ENCODE measurements at places on chromosomes 7 and 10.

GRCh38 chr10:122018491-122018890 is 29.5 kb downstream of the TACC2 start:
- DNase-seq = no peak

- no peak for DNase-seq
These were observed 42.8 kb upstream of the RNF216 start for GRCh38 chr7:5824297-5824610.

DNA sequence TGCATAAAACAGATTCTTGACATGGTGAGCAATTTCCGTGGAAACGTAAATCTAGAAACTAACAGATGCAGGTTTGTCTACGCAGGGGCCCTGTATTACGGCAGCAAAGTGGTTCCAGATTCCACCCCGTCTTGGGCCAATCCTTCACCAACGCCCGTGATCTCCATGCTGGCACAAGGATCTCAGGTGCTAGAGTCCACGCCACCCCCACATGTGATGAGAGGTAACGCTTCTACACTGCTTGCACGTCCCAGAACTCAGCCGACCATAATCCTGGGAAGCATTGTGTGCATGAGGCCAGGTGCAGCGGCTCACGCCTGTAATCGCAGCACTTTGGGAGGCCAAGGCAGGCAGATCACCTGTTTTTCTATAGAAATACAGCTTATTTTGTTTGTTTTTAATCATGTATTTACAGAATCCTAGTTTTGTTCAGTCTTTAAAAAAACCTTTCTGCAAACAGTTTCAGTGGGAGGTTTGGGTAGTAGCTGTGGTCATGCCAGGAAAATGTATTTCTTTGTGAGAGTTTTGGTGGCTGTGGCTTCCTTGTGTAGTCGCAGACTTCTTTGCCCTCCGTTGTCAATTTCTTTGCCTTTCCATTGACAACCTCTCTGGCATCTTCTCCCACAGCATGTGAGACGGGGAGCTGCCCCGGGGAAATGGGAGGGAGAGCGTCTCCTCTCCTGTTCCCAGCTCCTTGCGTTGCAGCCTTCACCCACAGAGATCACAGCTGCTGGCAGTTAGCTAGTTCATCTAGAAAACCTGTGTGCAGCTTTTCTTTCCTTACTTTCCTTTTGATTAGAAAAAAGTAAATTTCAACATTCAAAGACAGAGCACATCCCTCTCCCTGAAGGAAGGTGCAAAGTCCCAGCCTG is 35.7 kb downstream of the ITIH2 start:
- DNase-seq = no peak

- no peak for DNase-seq
These were observed 91.4 kb downstream of the ADARB2 start for GRCh38 chr10:1645896-1646295.

DNA sequence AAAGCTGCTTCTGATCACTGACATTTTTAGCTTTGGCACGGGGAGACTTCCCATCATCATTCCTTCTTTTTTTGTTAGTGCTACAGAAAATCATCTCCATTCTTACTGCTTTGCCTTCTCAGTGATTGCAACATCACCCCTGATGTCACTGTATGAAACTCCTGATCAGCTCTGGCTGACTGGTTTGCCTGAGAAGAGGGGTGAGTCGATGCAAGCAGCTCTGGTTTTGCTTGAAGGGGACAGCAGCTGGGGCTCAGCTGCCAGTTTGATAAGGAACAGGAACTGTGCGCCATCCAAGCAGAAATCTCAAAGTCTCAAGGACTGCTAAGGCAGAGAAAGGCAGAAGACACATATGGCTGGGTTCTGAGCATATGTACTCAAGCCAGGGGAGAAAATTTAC is 808.5 kb upstream of the CELF2 start:
- DNase-seq = peak; percentile 14

GRCh38 chr7:1355568-1356340 is 103.5 kb downstream of the MICALL2 start:
- DNase-seq = no peak

- DNase-seq = no peak
These were observed 3.7 kb upstream of the ABHD11 start for GRCh38 chr7:73742338-73742752.

DNA sequence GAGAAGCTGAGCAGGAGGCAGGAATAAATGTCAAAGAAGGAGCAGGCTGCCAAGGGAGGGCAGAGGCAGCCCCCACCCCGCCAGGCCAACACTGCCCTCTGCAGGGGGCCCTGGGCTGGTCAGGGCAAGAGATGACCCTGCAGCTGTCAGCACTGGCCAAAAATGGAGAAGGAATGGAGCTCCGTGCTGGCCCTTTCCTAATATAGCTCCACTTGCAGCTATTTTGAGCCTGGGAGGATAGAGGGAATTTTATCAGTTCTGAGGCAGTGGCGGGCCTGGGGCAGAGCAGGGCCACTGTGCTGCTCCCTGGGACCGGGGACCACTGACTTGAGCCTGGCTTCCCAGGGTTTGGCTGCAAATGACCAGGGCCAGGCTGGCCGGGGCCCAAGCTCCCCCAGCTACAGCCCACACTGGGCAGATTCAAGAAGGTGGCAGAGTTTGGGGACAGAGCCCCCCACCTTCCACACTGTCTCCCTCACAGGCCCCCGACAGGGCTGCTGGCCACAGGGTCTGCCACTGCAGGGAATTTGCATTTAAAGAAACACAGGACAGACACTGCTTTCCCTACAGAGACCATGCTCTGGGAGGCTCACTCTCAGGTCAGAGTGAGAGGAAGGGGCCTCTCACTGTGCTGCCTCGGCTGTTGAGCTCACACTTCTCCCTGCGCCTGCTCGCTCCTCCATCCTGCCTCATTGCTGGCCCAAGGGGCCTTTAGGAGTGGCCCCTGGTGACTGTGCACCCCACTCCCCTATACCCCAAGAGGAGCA is 16.2 kb downstream of the LDB3 start:
- no peak for DNase-seq

- DNase-seq = no peak
These were observed 132.2 kb downstream of the VIPR2 start for GRCh38 chr7:159012353-159013069.

DNA sequence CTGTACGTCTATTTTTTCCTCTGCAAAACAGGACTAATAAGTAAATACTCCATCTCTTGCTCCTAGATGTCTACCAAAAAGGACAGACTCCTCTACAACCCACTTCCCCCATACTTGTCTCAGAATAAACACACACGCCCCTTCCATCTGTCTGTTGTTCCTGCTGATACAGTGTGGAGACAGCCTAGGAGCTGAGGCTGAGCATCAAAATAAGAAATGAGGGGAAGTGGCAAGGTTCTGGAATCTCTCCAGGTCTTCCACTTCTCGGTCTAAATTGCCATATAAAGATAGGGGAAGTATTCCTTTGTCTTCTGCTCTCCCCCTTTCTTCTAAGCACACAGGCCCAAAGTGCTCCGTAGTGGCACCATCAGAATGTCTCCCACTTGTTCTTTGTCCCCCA is 30.8 kb upstream of the VSIR start:
- no peak for DNase-seq

GRCh38 chr10:5493691-5494090 is 5.7 kb downstream of the CALML5 start:
- DNase-seq = no peak

GRCh38 chr7:37365405-37365804 is 83.3 kb downstream of the ELMO1 start:
- no peak for DNase-seq

- DNase-seq = no peak
These were observed 325.6 kb downstream of the PHTF2 start for GRCh38 chr7:78124216-78124615.

DNA sequence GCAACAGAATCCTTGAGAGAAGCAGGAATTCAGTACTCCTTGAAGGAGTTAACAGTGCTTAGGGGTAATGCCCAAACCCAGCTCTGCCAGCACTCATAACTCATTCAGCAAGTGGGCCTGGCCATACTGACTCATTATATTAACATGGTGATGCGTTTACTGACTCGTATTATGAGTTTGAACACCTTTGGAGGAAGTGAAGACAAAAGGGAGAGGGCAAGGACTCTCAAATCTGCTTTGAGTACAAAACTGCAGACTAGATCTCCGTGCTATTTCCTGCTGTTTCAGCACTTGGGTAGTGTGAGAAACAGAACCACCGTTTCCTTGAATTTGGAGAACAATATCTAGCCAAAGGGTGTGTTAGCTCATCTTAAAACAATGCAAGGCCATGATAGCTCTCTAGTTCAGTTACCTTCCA is 30.8 kb downstream of the SLC16A9 start:
- DNase-seq = no peak

DNA sequence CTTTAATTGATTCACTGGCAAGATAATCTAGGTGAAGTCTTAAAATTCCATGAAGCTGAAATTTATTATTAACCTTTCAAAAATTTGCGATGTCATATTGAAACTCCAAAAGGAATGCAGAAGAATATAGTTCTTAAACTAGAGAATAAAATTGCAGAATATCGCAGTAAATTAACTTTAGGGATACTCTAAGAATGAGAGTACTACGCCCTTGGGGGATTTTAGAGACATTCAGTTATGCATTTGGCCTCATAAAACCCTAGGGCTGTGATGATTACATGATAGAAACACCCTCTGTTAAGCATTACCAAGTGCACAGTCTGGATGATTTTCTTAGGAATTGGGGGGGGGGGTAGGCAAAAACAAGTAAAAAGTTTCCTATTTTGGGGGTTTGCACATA is 3.7 kb downstream of the WNT2 start:
- no peak for DNase-seq

GRCh38 chr10:133039107-133039802 is 48.5 kb upstream of the ADGRA1 start:
- DNase-seq = no peak

DNA sequence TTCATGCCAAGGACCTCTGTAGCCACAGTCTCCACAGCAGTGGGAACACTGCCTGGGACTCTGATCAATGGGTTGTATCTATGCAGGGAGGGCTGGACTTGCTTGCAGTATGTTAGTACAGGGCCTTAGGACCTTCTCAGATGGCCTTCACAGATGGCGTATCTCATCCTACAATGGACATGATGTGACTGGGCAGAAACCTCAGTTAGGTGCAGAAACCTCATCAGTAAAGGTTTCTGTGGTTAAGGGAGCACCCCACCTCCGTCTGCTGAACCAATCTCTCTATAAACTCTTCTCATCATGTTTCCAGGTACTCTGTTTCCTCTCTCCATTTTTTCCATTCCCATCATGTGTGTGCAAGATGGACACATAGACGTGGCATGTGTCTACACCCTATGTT is 154.9 kb downstream of the EVX1 start:
- no peak for DNase-seq

- DNase-seq = no peak
These were observed 1211.3 kb downstream of the REEP3 start for GRCh38 chr10:64732372-64732957.

GRCh38 chr7:105212212-105212611 is 176.5 kb downstream of the SRPK2 start:
- no peak for DNase-seq

Data from AG09319 (cell line).